Panc1 (cell line): ENCODE measurements at places on chromosomes 11 and 22.

GRCh38 chr22:28019360-28019759 is 100.3 kb upstream of the PITPNB start:
- DNase-seq = no peak

GRCh38 chr22:42443240-42444076 is 11.3 kb upstream of the NFAM1 start:
- DNase-seq = no peak

GRCh38 chr11:34806875-34807274 is 109.3 kb downstream of the APIP start:
- no peak for DNase-seq

GRCh38 chr22:24801901-24802465 is 4.0 kb upstream of the SGSM1 start:
- DNase-seq = no peak

GRCh38 chr11:70828593-70829082 is 423.7 kb downstream of the SHANK2 start:
- DNase-seq = no peak

DNA sequence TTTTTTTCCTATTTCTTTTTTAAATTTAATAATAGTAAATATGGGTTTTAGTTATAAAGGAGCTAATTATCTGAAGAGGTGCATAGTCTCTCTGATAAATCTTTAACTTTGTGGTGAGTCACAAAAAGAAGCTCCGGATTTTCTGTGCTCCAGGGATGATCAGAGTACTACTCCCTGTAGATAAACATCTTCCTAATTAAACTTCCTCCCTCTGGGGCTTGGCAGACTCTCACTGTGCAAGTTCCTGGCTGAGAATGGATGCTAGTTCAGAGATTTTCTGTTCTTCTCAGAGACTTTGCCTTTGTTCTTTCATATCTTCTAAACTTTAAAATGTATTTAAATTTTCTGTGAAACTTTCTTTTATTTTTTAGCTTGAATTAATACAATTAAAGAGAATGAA is at the start of gene OR10G7:
OR10G7 (minus strand) TSS at position 72 of the 400 bp plus-strand sequence. CDS start 2,324 bp downstream, outside the sequence.
- DNase-seq = no peak

DNA sequence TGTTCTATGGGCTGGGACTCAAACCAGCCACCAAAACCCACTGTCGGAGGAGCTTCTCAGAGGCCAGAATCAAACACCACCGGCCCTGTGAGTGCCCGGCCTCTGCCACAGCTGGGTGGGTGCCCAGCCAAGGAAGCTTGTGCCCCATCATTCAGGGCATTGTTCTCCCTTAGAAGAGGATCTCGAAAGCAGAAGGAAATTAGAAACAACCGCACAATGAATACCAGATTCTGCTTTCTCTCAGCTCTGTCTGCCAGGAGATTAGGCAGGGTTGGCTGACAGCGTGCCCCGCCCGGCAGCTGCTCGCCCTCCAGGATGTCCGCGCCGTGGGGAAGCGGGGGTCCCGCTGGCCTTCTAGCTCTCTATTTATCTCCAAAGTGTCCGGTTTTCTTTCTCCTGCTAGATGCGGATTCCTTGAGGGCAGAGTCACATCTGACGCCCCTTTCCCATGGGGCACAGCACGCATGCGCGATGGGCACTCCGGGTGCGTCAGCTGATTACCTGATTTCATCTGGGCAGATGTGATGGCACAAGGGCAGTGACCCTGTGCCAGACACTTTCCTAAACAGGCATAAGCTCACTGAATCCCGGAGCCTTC is 25.5 kb downstream of the SCGB1A1 start:
- no peak for DNase-seq

GRCh38 chr11:125842321-125842948 is 9.3 kb downstream of the PATE4 start:
- no peak for DNase-seq

- no peak for DNase-seq
Measured at GRCh38 chr22:38247713-38248112, 25.1 kb downstream of the TMEM184B start.

- DNase-seq = no peak
Measured at GRCh38 chr22:17958166-17958565, 66.2 kb downstream of the MICAL3 start.

DNA sequence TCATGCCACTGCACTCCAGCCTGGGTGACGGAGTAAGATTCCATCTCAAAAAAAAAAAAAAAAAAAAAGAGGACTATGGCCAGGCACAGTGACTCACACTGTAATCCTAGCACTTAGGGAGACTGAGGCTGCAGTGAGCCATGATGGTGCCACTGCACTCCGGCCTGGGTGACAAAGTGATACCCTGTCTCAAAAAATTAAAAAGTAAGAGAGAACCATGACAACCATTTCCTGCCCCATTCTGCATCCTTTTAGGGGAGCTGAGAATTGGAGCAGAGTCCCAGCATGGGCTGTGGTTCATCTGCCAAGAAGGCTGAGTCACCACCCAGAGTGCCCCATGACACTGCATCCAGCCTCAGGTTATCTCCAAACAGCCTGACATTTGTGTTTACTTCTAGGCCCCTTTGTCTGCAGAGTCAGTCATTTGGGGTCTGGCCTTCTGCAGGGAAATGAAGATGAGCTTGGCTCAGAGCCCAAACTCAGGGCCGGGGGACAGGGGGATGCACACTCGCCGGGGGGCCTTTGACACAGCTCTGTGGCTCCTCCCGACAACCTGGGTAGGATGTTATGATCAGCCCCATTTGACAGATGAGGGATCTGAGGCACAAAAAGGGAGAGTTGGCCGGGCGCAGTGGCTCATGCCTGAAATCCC is 4.7 kb downstream of the CSDC2 start:
- no peak for DNase-seq

GRCh38 chr11:36478700-36479329 is 31.3 kb downstream of the TRAF6 start:
- DNase-seq = peak; percentile 28

DNA sequence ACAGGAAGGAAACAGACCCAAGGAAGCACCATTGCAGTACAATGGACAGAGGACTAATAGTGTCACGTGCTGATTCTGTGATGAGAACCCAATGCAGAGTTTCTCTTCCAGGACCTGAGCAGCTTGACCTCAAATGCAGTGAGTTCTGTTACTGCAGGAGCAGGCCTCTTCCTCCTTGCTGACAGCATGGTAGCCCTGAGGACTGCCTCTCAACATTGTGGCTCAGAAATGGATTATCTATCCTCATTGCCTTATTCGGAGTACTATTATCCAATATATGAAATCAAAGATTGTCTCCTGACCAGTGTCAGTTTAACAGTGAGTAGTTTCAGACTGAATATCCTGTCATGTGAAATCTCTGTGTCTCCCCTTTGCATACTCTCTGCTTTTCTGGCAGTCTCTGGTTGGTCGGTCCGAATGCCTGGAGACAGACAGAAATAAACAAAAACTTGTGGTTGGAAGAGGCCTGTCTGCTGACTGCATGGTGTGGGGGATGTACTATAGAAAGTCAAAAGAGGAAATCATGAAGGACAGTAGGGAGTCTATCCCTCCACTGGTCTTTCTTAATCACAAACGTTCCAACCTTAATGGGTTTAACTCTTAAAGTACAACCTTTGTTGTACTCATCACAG is 6.9 kb upstream of the MS4A14 start:
- DNase-seq = no peak

- DNase-seq = no peak
Measured at GRCh38 chr11:31408201-31408600, 38.5 kb downstream of the DNAJC24 start.

- DNase-seq = peak; percentile 61
Measured at GRCh38 chr11:33802194-33802950, 28.1 kb upstream of the FBXO3 start.

DNA sequence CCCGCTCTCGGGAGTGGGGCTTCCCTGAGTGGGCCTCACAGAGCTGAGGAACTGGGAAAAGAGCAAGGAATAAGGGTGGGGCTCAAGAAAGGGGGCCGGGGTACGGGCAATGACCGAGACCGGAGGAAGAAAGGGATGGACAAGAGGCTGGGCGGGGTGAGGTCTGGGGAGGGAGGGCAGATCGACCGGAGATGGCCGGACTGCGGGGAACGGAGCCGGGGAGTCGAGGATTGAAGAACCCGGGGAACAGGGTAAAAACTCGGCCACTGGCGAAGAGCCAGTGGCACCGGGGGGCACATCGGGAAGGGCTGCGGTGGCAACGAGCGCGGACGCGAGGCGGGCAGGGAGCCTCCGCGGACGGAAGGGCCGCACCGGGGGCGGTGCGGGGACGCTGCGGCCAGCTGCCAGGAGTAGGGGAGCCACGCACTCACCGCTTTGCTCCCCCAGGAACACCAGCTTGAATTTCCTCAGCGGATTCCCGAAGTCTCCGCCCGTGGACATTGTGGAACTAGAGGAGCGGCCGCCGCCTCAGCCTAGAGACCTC is 667 bp downstream of the RAB6A start:
- no peak for DNase-seq

- no peak for DNase-seq
Measured at GRCh38 chr11:108727665-108728064, 62.8 kb downstream of the DDX10 start.

- DNase-seq = no peak
Measured at GRCh38 chr11:88603091-88603867, 265.7 kb upstream of the CTSC start.

GRCh38 chr11:4522752-4523151 is 22.2 kb upstream of the OR52M1 start:
- no peak for DNase-seq

- DNase-seq = no peak
Measured at GRCh38 chr11:111602865-111603610, 789 bp downstream of the SIK2 start.

DNA sequence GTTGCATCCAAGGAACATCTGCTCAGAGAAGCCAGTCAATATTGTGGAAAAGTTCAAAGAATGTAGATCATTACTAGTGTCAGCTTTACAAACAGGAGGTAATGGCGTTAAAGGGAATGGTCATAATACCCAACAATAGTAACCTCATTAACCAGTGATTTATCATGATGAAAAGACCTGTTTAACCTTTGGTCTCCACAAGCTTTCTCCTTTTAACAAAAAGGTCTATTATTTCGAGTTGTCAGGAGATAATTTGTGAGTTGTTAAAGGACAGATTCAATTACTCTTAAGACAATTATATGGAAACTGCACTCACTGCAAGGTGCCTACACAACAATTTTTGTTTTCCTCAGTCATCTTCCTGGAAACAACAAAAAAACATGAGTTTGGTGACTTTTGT is 73.8 kb upstream of the HTATIP2 start:
- DNase-seq = no peak

DNA sequence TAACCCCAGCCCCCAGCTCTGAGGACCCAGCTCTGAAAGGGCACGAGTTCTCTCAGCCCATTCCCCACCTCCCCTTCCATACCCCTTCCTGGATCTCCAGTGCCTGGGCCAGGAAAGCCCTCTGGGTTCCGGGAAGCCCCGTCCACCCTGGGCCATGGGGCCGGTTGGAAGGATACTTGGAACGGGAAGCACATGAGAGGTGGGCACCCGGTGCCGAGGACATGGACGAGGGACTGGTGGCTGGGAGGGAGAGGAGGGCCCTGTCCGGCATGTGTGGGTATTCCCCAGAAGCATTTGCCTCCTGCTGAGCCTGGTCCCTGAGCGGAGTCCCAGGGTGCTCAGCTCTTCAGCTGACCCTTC is 5.2 kb upstream of the HINFP start:
- DNase-seq = no peak

- DNase-seq = no peak
Measured at GRCh38 chr11:116193321-116194131, 579.3 kb downstream of the BUD13 start.

- DNase-seq = no peak
Measured at GRCh38 chr11:8107642-8108041, 26.6 kb downstream of the TUB start.

DNA sequence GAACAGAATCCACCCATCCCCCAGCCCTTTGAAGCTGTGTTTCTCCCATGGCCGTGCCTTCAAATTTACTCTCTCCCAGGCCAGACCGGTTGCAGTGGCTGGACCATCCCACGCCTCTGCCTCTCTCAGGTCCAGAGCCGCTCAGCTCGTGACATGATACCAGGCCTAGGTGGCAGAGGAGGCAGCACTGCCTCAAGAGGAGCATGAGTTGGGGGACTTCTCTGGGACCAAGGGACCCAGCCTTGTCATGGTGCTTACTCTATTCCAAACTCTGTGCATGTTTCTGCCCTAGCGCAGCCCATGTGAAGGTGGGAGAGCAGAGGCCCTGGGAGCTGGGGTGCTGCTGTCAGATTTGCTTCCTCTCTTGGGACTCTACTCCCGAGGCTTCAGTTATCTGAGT is 51.0 kb downstream of the TRAF6 start:
- DNase-seq = no peak

DNA sequence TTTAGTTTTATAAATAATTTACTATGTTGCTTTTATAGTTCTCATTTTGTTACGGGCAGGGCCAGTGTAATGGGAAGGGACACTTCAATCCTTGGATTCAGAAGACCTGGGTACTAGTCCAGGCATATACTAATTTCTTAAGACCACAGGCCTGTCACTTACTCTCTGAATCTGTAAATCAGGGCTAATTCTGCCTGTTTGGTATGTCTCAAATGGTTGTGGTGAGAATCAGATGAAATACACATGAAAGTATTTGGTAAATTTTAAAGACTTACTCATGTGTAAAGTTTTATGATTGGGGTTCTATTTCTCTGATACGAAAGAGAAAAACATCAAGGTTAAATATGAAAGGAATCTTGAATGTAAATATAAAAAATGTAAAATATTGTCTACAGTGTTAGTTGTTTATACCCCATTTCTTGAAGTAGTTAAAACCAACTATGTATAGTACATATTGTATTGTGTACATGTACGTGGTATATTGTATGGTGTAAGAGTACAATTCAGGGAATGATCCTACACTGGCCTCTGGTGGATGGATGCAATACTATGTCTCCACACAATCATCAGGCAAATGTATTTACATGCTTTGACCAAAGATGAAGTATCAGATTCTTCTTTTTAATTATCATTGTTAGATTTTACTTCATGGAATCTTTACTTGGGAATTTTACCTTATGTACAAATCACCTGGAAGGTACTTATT is 24.5 kb upstream of the RAG2 start:
- DNase-seq = peak; percentile 7

DNA sequence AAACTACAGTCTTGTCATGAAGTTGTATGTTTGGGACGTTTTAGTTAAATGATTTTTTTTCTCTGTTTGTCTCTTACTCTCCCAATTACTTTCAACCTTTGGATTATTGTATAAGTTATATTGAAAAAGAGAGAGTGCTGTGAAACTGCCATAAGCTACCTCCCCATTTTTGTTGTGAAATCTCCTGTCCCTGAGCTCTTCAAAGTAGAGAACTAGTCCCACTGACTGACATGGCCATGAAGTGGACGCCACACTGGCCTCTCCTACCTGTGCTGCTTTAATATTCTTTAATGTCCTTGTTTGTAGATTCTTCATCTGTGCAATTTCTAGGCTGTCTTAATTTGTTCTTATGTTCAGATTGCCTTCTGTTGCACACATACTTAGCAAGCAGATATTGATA is 56.3 kb downstream of the PPFIA1 start:
- no peak for DNase-seq

GRCh38 chr11:450809-451451 is 851 bp downstream of the PTDSS2 start:
- DNase-seq = no peak
